Right atrium auricular region (tissue), 2 donors: ENCODE measurements at places on chromosomes 5 and 9. TPM values are rescaled to one million over a fixed set of nuclear protein-coding genes. Genes with fewer than 3 reads are reported as not detected.

DNA sequence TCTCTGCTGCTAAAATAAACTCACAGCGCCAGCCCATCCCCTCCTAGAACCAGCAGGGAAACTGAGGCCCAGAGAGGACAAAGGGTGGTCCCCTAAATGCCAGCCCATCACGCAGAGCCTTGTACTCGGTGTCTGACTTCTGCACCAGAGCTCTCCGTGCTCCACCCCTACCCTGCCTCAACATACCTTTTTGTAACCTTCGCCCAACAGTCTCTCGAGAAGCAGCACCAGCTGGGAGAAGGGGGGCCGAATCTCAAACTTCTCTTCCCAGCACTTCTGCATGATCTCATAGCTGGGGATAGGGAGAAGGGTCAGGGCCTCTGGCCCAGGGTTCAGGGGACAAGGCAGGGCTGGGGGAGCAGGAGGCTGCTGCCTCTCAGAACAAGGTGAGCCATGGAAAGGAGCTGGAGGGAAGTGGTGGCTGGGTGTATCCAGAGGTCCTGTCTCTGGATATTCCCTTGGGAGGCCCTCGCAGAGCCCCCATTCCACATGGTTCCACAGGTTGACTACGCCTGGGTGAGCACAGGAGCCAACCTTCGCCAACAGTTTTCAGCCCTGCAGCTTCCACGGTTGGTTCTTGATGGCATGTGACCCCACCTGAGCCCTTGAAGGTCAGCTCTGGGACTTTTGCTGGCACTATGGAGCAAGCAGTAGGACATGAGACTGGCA is 32.3 kb upstream of the CSF1R start:
- DNase-seq, result no peak

The TEX48 gene
- total RNA-seq, result not detected

The PCDHB14 gene
- 5.1 TPM for total RNA-seq

GRCh38 chr5:6483880-6484382 is 35.3 kb downstream of the UBE2QL1 start:
- no peak for DNase-seq
